ENCODE measurements at places on chromosomes 2 and 18. TPM values are rescaled to one million over a fixed set of nuclear protein-coding genes. Genes with fewer than 3 reads are reported as not detected.
A peak's percentile ranks its signal among the peaks of the same experiment; 100 is the strongest.

DNA sequence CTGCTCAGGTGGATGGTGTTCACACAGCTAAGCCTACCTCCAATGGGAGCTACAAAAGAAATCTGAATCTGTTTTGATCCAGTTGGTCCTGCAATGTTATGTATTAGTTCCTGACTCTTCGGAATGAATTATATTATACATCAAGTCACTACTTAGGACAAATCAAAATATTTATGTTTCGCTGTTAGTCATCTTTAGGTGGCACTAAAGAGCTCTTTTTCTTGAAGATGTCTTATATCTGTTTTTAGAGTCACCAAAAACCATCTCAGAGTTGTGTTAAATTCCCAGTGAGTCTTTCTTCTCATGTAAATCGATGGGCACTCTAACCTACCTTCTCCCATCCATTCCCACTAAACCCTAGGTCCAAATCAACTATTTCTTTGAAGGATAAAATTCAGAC is 2.2 kb downstream of the DNER start:
- H3K27me3 ChIP-seq: peaks cover 70% of the 10 kb centered on the region
- DNase-seq: no peak
- H3K4me1 ChIP-seq: peaks cover 11% of the 10 kb centered on the region

DNA sequence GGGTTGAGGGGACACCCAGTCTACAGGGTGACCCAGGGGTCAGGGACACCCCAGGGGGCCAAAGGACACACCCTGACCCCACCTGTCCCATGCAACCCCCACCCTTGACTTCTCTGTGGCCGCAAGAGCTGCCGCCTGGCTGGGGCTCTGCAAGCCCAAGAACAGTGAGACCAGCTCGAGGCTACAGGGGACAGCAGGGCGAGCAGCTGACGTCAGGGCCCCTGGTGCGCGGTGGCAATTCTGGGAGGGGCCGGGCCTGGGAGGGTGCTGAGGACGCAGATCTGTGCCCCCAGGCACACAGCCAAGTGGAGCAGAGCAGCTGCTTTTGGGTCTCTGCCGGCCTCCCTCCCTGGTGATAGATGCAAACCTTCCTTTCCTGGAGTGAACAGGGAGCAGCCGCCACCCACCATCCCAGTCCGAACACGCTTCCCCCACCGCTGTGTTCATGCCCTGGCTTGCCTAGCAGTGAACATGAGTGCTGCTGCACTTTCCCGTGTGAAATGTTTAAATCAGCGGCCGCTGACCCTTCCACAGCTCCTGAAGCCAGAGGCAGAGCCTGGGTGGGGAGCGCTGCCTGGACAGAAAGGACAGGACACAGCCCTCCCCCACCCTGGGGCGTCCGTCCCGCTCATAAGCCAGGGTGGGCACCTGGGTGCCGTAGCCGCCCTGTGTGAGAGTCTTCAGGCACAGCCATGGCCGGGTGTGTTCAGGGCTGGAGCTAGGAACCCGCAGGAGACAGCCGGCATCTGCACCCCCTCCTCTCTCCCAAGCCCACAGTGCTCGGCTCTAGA is 46.9 kb downstream of the SLC66A2 start:
- no peak for DNase-seq
- H3K27me3 ChIP-seq: no peaks in the 10 kb centered on the region
- H3K27ac ChIP-seq: no peak overlapping the region
- no peak overlapping the region for H3K4me3 ChIP-seq
- peaks cover 17% of the 10 kb centered on the region for H3K4me1 ChIP-seq
- H3K36me3 ChIP-seq: peaks cover 34% of the 10 kb centered on the region

DNA sequence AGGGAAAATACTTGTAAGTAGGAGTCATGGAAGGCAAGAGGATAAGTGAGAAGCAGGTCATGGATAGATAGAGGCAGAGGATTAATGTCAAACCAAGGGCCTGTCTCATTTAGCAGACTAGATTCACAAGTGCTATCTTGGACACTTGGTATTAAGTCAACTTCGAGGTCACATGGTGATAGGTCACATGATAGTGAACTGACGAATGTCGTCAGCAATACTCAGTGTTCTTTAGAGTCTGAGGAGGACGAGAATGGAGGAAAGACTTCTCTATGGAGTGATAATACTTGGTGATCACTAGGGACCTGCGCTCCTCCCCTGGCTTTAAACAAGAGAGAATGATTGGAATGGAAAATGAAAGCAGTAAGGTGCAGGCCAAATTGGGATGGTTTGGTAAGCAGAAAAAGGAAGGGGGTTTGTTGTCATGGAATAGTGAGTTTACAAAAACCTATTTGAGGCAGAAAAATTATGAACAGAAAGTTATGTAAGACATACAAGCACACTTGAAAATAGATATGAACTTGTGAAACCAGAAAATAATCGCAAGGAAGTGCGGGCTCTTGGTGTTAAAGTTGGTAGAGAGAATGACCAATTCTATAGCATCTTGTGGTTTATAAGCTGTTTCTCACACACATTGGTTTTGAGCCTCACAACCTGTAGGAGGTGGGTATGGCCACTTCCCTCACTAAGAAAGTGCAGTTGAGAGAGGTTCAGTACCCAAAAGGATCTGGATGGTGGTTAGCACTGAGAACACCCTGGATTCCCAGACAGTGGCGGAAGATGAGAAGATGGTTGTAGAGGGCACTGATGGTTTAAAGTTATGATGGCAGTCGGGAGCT is 141.5 kb downstream of the WDSUB1 start:
- H3K36me3 ChIP-seq: no peaks in the 10 kb centered on the region
- H3K4me1 ChIP-seq: peaks cover 17% of the 10 kb centered on the region
- DNase-seq: no peak
- H3K4me3 ChIP-seq: no peak overlapping the region
- H3K27me3 ChIP-seq: no peaks in the 10 kb centered on the region
- H3K27ac ChIP-seq: no peak overlapping the region

- DNase-seq: no peak
- no peaks in the 10 kb centered on the region for H3K4me1 ChIP-seq
- H3K27me3 ChIP-seq: no peaks in the 10 kb centered on the region
- peaks cover 9% of the 10 kb centered on the region for H3K36me3 ChIP-seq
- H3K27ac ChIP-seq: no peak overlapping the region
- no peak overlapping the region for H3K4me3 ChIP-seq
Measured at GRCh38 chr2:200367155-200367554, 60.7 kb downstream of the SPATS2L start.

DNA sequence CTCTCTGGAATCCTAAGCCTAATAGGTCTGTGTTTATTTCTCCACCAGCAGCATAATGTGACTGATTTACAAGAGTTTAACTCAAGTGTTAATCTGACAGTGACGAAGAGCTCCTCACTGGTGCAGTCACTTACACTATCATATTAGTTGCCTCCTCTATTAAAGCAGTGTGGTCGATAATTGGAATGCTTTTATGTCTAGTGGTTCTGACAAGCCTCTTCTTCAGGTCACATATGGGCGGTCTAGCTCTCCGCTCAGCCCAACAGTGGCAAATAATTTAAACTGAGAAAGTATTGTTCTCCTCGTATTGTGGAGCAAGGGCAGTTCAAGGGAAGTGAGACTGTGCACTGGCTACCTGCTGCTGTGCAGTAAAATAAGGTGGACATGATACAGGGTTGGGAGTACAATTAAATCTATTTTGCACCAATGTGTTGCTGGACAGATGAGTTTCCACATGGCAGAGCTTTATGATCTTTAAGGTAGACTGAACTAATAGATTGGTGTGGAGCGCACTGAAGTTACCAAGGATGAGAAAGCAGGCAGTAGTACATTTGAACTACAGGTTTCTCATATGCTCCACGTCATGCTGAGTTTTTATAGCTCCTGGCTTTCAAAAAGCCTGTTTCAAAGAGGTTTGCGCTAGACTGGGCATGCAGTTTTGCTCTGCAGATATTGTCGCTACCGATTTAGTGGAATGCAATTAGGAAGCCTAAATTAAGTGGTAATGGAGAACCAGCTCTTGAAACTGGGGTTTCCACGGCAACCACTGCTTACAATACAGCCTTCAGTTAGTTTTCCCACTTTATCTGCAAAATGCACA is 151.7 kb upstream of the POU3F3 start:
- DNase-seq: no peak
- H3K4me1 ChIP-seq: no peaks in the 10 kb centered on the region
- no peak overlapping the region for H3K4me3 ChIP-seq
- H3K27me3 ChIP-seq: no peaks in the 10 kb centered on the region
- no peak overlapping the region for H3K27ac ChIP-seq

DNA sequence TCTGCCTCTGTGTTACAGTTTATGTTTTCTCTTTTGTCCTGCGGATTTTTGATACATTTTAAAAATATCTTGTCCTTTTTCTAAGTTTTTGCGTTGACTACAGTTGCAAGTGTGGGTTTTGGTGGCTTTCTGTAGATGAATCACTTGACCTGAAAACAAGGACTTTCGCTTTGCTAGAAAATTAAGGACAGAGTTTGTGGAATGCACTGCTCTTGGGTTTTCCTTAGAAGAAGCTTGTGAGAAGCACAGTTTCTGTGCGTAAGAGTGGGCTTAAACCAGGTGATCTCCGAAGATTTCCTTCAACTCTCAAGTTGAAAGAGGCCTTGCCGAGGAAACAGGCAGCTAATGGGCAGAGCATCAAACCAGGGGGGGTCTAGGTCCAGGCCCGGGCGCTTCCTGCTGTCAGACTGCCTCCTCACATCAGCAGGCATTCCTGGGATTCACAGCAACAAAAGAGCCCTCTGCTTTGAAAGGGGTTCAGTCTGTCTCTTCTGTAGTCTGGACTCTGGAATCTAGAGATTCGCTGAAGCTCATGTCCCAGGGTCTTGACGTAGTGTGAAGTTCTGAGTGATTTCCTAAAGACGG is 17.3 kb downstream of the NCK2 start:
- no peak overlapping the region for H3K4me3 ChIP-seq
- peak overlapping the region; percentile 80 for H3K27ac ChIP-seq
- DNase-seq: no peak

DNA sequence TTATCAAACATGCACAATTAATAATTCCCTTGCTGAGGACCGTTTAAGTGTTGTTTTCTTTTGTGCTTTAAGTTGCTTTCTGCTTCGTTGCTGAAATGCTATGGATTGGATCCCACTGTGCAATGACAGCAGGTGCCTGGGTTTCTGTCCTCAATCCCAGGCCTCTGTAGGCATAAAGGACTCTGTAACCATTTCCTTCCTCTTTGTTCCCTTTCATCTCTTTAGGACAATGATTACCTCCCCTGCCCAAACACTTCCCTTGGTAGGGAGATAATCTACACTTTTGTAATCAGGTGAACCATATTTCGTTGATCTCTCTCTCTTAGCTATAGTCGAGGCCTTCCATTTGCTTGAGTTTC is 58.6 kb upstream of the LYPD6B start:
- H3K4me1 ChIP-seq: peaks cover 4% of the 10 kb centered on the region
- peaks cover 6% of the 10 kb centered on the region for H3K36me3 ChIP-seq
- H3K27ac ChIP-seq: no peak overlapping the region
- H3K27me3 ChIP-seq: no peaks in the 10 kb centered on the region
- no peak overlapping the region for H3K4me3 ChIP-seq
- DNase-seq: no peak

- H3K36me3 ChIP-seq: no peaks in the 10 kb centered on the region
- H3K4me3 ChIP-seq: no peak overlapping the region
- H3K4me1 ChIP-seq: peaks cover 8% of the 10 kb centered on the region
- H3K27me3 ChIP-seq: no peaks in the 10 kb centered on the region
Measured at GRCh38 chr18:54872681-54873080, 44.4 kb downstream of the RAB27B start.

DNA sequence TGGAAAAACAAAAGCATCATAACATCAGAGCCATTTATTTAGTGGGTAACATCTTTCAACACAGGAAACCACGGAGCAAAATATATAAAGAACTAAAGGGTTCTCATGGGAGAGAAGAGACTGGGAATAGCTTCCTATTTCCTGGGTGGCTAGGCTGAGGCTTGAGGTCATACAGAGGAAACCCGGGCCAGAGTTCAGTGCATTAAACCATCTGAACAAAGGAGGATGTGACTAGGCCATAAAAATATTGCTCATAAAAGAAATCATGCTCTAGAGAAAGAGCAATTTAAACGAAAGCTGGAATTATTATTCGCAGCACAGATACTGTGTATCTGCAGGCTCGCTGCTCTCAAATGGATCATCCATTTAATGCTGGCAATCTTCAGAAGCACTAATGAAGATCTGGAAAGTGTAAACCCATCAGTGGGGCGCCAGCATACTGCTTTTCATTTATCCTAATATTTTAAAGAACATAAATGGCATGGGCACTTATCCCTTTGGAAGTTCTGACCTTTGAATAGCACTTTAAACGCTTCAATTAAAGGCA is 83.3 kb downstream of the GALNT14 start:
- H3K27ac ChIP-seq: no peak overlapping the region
- no peak for DNase-seq
- no peak overlapping the region for H3K4me3 ChIP-seq
- H3K36me3 ChIP-seq: no peaks in the 10 kb centered on the region
- H3K4me1 ChIP-seq: no peaks in the 10 kb centered on the region
- no peaks in the 10 kb centered on the region for H3K27me3 ChIP-seq

- peak; percentile 5 for DNase-seq
- H3K36me3 ChIP-seq: no peaks in the 10 kb centered on the region
- H3K4me1 ChIP-seq: peaks cover 11% of the 10 kb centered on the region
- no peak overlapping the region for H3K4me3 ChIP-seq
Measured at GRCh38 chr2:70962885-70963878, 15.2 kb upstream of the ANKRD53 start.

- H3K4me3 ChIP-seq: no peak overlapping the region
- DNase-seq: no peak
- no peaks in the 10 kb centered on the region for H3K36me3 ChIP-seq
- no peaks in the 10 kb centered on the region for H3K27me3 ChIP-seq
- no peaks in the 10 kb centered on the region for H3K4me1 ChIP-seq
- no peak overlapping the region for H3K27ac ChIP-seq
Measured at GRCh38 chr2:184637781-184638180, 39.5 kb downstream of the ZNF804A start.

DNA sequence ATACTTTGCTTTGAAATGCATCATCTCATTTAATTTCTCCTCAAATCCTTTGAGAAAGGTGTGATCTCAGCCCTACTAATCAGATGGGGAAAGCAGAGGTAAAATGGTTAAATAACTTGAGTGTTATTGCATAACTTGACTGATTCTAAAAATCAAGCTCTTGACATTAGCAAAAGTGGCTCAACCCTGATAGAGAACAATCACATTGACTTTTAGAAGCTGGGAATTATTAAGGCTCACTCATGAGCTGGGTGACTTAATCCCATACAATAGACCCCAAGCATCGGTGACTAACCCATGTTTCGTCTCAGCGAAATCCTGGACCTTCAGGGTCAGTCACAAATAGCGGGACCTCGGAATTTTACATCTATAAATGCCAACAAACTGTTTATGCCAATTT is 378.9 kb downstream of the NBAS start:
- DNase-seq: no peak
- no peak overlapping the region for H3K4me3 ChIP-seq
- peaks cover 20% of the 10 kb centered on the region for H3K4me1 ChIP-seq
- H3K27ac ChIP-seq: no peak overlapping the region
- H3K36me3 ChIP-seq: peaks cover 14% of the 10 kb centered on the region

GRCh38 chr18:22609642-22610041 is 191.9 kb upstream of the CTAGE1 start:
- no peak for DNase-seq
- no peaks in the 10 kb centered on the region for H3K36me3 ChIP-seq
- no peaks in the 10 kb centered on the region for H3K4me1 ChIP-seq
- H3K4me3 ChIP-seq: no peak overlapping the region
- H3K27me3 ChIP-seq: no peaks in the 10 kb centered on the region
- no peak overlapping the region for H3K27ac ChIP-seq

Gene ALPP
- total RNA-seq: not detected

Gene CERKL
- not detected for total RNA-seq

Gene UGP2
- 181 TPM for total RNA-seq

Gene CNDP1
- not detected for total RNA-seq
